ENCODE measurements at places on chromosomes 7 and 10. TPM values are rescaled to one million over a fixed set of nuclear protein-coding genes. Genes with fewer than 3 reads are reported as not detected.

The SEC61G gene
- total RNA-seq: 143 TPM

The OPALIN gene
- not detected for total RNA-seq

The UNCX gene
- not detected for total RNA-seq

The MOGAT3 gene
- not detected for total RNA-seq

The CAV2 gene
- total RNA-seq: 60.1 TPM

The GPR15LG gene
- total RNA-seq: not detected

The OIT3 gene
- total RNA-seq: under 0.01 TPM

DNA sequence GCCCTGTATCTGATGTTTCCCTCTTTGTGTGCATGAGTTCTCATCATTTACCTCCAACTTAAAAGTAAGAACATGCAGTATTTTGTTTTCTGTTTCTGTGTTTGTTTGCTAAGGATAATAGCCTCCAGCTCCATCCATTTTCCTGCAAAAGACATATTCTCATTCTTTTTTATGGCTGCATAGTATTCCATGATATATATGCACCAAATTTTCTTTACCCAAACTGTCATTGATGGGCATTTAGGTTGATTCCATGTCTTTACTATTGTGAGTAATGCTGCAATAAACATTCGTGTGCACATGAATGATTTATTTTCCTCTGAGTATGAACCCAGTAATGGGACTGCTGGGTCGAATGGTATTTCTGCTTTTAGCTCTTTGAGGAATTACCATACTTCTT lies 163.4 kb downstream of the TMEM26 start:
- H3K36me3 ChIP-seq: no peaks in the 10 kb centered on the region
- no peaks in the 10 kb centered on the region for H3K27me3 ChIP-seq
- no peak overlapping the region for H3K27ac ChIP-seq

DNA sequence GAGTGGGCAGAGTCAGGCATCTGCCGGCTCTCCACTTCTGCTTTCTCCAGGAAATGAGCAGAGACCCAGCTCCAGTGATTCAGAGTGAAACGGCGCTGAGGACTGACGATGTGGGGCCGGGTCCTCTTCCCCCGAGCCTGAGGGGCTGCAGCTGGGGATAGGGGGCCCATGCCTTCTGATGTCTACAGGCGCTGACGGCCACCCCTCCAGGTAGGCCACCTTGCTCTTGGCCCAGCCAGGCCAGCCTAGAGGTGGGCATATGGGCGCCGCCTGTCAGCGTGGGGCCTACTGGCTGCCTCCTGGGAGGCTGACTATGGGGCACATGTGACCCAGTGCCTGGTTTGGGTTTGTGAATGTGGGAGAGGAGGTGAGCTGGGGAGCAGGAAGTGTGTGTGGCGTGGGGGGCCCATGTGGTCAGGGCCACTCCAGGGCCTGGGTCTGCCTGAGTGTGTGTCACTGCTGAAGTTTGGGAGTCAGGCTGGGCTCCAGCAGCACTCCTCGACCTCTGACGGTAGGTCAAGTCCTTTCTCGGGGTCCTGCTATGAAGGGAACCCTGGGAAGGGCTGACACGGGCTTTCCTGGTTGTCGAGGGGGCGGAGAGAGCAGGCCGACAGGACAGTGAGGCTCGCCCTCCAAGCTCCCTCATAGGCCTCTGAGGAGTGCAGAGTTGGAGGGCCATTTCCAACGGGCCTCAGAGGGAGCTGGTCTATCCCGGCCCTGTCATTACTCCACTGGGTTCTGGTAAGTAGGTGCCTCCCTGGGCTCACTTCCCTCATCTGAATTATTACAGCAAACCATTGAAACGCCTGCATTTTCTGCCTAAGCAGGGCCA lies at the start of gene WDFY4:
Gene WDFY4 (plus strand): TSS at position 82 of the 832 bp plus-strand sequence. CDS start 24,860 bp downstream, outside the sequence.
- H3K27me3 ChIP-seq: peaks cover 3% of the 10 kb centered on the region
- H3K36me3 ChIP-seq: no peaks in the 10 kb centered on the region
- DNase-seq: no peak
- H3K4me3 ChIP-seq: no peak within 1 kb of the TSS

DNA sequence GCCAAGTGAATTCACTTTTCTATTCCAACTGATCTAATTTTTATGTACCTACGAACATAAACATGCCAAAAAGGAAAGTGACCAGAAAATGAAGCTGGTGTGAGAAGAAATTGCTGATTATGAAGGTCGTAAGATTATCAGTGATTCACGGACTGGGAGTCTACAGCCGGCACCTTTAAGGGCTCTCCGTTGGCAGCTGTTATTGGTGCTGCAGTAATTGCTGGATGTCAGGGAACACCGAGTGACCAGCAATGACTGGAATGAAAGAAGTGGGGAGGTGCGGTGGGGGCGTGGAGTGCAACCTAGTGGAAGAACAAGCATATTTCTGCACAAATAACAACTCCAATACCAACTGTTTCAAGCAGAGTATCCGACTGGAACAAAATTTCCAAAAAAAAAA lies 109.8 kb upstream of the TARP start:
- H3K27ac ChIP-seq: no peak overlapping the region
- no peak for DNase-seq
- no peak overlapping the region for H3K4me3 ChIP-seq
- H3K27me3 ChIP-seq: no peaks in the 10 kb centered on the region
- H3K36me3 ChIP-seq: no peaks in the 10 kb centered on the region

GRCh38 chr7:135976312-135977006 lies 700 bp downstream of the MTPN start:
- H3K27me3 ChIP-seq: no peaks in the 10 kb centered on the region
- peak overlapping the region; percentile 86 for H3K27ac ChIP-seq
- H3K4me3 ChIP-seq: peak overlapping the region; percentile 96
- H3K36me3 ChIP-seq: no peaks in the 10 kb centered on the region

DNA sequence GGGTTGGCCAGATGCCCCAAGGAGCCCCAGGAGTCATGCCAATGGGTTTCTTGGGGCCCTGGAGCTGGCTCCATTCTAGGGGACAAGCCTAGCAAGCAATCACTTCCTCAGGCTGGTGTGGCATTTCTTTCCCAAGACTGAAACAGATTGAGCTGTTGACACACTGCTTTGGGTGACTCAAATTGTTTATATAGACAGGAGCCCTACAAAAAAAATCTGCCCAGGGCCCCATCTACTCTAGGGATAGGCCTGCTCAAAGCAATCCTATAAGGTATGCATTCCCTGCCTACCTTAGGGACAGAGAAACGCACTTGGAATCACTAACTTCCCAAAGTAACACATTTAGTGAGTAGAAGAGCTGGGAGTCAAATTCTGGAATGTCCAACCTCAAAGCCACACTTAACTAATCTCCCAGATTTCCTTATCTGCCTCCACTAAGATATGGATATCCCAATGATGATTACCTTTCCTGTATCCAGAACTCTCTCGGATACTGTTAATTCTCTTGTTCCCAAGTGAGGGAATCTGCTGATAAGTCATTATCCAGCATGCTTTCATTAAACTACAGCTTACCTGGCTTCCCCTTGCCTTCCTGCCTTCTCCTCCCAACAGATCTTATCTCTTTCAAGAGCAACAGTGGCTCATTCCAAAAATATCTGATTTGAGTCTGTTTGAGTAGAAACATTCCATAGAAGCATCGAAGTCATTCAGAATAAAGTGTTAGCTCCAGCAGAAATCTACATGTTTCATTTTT lies 3.1 kb downstream of the ABLIM1 start:
- no peaks in the 10 kb centered on the region for H3K4me1 ChIP-seq
- H3K27me3 ChIP-seq: no peaks in the 10 kb centered on the region
- no peak overlapping the region for H3K27ac ChIP-seq
- no peak overlapping the region for H3K4me3 ChIP-seq

GRCh38 chr7:36096460-36097095 lies 56.5 kb upstream of the EEPD1 start:
- no peaks in the 10 kb centered on the region for H3K36me3 ChIP-seq
- no peak overlapping the region for H3K27ac ChIP-seq
- no peaks in the 10 kb centered on the region for H3K4me1 ChIP-seq
- no peak overlapping the region for H3K4me3 ChIP-seq
- peaks cover 4% of the 10 kb centered on the region for H3K27me3 ChIP-seq

DNA sequence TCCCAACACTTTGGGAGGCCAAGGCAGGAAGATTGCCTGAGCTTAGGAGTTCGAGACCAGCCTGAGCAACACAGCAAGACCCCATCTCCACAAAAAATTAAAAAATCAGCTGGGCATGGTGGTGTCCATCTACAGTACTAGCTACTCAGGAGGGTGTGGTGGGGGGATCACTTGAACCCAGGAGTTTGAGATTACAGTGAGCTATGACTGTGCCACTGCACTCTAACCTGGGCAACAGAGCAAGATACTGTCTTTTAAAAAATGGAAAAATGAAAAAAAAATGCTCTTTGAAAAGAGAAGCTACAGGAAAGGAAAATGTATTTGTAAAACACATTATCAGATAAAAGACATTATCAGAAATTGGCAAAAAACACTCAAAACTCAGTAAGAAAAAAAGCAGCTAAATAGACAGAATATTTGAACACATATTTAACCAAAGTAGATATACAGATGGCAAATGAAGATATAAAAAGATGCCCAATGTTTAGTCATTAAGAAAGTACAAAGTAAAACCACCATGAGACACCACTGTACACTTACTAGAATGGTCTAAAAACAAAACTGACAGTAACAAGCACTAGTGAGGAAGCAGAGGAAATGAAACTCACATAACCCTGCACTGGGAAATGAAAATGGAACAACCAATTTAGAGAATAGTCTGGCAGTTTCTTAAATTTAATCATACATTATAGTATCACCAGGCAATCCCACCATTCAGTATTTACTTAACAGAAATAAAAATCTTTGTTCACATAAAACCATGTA lies 40.5 kb downstream of the NRBF2 start:
- no peak overlapping the region for H3K27ac ChIP-seq
- peaks cover 6% of the 10 kb centered on the region for H3K36me3 ChIP-seq

DNA sequence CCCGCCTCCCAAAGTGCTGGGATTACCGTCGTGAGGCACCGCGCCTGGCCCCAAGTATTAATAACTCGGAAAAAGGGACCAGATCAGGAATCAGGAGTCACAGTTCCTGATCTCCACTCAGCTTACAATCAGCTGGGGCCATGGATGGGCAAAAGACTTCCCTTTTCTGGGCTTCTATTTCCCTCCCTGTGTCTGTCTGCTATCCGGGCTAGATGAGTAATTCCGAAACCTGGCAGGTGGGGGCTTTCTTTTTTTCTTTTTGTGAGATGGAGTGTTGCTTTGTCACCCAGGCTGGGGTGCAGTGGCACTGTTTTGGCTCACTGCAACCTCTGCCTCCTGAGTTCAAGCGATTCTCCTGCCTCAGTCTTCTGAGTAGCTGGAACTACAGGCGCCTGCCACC lies 11.6 kb downstream of the RPS24 start:
- no peak overlapping the region for H3K4me3 ChIP-seq
- peaks cover 10% of the 10 kb centered on the region for H3K36me3 ChIP-seq
- H3K27me3 ChIP-seq: no peaks in the 10 kb centered on the region

DNA sequence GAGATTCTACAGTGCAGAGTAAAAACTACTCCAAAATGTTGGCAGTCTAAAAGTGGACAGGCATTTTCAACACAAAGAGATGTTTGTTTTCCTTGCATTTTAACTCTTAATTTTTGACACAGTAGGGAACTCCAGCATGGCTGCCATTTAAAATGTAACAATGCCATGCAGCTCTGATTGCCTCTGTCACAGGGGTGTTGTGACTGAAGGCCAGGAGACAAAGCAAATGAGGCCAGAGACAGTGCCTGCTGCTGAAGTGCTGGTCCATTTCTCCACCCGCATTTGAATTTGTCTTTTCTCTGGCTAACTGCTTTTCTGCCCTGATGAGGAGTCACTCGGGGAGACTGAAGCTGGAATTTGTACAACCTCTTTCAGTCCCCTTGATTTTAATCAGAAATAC lies 710.6 kb upstream of the GALNT17 start:
- no peak overlapping the region for H3K4me3 ChIP-seq
- no peak for DNase-seq
- no peaks in the 10 kb centered on the region for H3K36me3 ChIP-seq

GRCh38 chr10:82801289-82801688 lies 926.3 kb downstream of the NRG3 start:
- H3K36me3 ChIP-seq: no peaks in the 10 kb centered on the region
- no peaks in the 10 kb centered on the region for H3K4me1 ChIP-seq
- no peaks in the 10 kb centered on the region for H3K27me3 ChIP-seq
- H3K4me3 ChIP-seq: no peak overlapping the region
- DNase-seq: peak; percentile 18
- H3K27ac ChIP-seq: no peak overlapping the region

DNA sequence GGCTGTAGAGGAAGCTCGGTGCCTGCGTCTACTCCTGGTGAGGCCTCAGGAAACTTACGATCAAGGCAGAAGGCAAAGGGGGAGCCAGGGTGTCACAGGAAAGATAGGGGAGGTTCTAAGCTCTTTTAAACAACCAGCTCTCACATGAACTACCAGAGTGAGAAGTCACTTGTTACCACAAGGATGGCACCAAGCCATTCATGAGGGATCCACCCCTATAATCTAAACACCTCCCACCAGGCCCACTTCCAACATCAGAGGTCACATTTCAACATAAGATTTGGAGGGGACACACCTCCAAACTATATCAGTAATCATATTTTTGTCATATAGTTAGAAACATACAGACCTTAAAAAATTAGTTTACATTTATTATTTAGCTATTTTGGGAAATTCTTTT lies 9.4 kb downstream of the NOC3L start:
- peak; percentile 15 for DNase-seq
- peaks cover 8% of the 10 kb centered on the region for H3K36me3 ChIP-seq
- no peak overlapping the region for H3K4me3 ChIP-seq
- no peaks in the 10 kb centered on the region for H3K27me3 ChIP-seq
- peaks cover 2% of the 10 kb centered on the region for H3K4me1 ChIP-seq
- H3K27ac ChIP-seq: no peak overlapping the region

- H3K27ac ChIP-seq: peak overlapping the region; percentile 90
- DNase-seq: no peak
- peak overlapping the region; percentile 99 for H3K4me3 ChIP-seq
- peaks cover 4% of the 10 kb centered on the region for H3K36me3 ChIP-seq
- peaks cover 8% of the 10 kb centered on the region for H3K4me1 ChIP-seq
Measured at GRCh38 chr10:93481637-93482144, 443 bp downstream of the MYOF start.

DNA sequence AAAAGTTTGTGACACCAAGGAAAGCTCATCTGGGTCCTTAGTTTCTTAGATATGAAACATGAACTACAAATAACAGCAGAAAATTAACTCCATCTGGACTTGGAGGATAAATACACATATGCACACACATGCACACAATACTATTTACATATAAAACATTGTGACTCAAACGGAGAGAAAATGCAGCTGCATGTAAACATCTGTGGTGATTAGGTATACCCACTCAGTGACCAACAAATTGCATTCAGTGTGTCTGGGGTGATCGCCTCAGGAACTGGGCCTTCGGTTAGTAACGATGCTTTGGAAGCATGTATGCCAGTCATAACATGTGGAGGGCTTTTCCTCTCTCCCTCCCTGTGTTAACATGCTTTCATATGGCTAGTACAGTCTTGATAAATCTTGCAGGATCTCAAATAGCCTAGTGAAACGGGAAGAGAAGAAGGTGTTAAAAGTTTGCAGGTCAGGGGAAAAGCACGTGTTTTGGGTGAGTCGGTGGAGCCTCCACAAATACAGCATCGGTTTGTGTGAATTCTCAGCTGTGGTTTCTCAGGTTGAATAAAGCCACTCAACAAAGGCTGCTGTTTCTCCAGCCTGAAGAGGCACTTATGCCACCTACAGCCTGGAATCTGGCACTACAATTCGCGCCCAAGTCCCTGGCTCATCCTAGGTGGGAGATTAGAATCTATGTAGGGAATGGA lies 8.7 kb upstream of the GLRX3 start:
- no peaks in the 10 kb centered on the region for H3K4me1 ChIP-seq
- peak; percentile 65 for DNase-seq
- H3K27ac ChIP-seq: no peak overlapping the region
- H3K36me3 ChIP-seq: no peaks in the 10 kb centered on the region
- peaks cover 5% of the 10 kb centered on the region for H3K27me3 ChIP-seq
